ENCODE measurements at places on chromosomes 6 and 20.

- no peak for DNase-seq
Measured at GRCh38 chr20:16241911-16242310, 331.3 kb downstream of the KIF16B start.

- DNase-seq, result no peak
Measured at GRCh38 chr6:81450180-81450579, 302.3 kb downstream of the TENT5A start.

GRCh38 chr6:38110481-38110971, 291.0 kb downstream of the ZFAND3 start:
- DNase-seq, result no peak

GRCh38 chr20:17438436-17439039, 92.6 kb downstream of the BFSP1 start:
- no peak for DNase-seq

- no peak for DNase-seq
Measured at GRCh38 chr20:16451982-16452381, 121.3 kb downstream of the KIF16B start.

- no peak for DNase-seq
Measured at GRCh38 chr6:91181416-91181815, 594.5 kb upstream of the MAP3K7 start.

DNA sequence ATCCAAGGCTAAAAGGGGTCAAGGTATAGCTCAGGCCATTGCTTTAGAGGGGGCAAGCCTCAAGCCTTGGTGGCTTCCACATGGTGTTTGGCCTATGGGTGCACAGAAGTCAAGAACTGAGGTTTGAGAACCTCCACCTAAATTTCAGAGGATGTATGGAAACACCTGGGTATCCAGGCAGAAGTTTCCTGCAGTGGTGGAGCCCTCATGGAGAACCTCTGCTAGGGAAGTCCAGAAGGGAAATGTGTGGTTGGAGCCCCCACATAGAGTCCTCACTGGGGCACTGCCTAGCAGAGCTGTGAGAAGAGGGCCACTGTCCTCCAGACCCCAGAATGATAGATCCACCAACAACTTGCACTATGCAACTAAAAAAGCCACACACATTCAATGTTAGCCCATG, 678.7 kb upstream of the ADGRB3 start:
- DNase-seq, result no peak

DNA sequence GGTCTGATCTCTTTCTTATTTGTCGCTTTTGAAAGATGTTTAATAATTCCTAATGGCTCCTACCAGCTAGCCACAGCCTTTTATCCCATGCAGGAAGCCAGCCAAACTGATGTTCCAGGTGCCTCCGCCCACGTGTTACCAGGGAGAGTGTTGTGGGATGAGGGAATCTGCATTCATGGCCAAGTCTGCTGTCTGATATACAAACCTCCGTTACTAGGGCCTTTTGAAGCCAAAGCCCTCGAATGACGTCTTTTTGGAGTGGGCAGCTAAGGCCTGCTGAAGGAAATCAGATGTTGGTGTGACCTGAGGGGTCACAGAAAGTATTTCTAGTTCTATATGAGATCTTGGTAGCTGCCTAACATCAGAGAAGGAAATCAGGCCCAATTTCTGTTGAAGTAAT, 21.3 kb downstream of the STK35 start:
- DNase-seq, result no peak

DNA sequence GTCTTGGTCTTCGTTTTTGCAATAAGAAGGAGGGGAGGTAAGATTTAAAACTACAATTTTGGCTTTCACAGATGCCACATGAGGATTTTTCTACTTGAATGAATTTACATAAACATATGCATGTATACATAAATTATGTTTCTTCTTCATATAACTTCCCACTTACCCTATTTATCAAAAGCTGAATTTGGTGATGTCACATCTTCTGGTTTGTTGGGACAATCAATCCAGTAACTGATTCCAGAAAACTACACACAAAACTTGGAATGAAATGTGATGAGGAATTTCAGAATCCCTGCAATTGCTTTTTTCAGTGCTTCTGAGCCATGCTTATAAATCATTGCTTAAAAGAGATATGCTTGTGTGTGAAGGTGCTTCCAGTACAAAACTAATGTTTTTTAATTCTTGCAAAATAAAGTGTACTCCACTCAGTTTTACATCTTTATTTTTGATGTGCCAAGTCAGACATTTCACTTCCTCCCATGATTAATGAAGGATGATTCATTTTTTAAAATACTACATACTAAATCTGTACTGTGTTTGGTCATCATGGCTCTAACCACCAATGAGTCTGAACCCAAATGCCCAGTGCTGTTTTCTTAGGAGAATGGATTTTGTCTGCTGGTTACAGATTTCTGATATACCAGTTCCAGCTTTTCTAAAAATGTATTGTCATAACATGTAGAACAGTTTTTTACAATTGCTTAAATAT, 32.1 kb upstream of the RIN2 start:
- DNase-seq, result no peak

DNA sequence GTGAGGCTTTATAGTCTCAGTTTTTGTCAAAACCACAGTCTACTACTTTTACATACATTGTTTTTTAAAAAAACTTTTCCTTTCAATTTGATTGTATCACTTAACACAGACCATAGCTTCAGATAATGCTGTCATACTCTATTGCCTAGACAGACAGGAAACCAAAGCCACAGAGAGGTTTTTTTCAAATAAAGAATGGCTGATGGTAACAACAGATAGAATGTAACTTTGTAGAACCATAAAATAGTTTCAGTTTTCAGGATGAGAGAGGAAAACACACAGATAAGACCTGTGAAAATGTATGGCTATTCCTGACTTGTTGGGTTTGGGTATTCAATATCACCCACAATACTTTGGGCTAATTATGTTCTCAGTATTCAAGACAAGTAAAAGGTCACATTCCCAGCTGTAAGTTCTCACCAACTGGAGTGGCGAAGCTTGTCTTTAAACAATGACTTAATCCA, 94.0 kb downstream of the ADGRG6 start:
- peak; percentile 8 for DNase-seq

GRCh38 chr20:17443131-17443858, 87.9 kb downstream of the BFSP1 start:
- no peak for DNase-seq

GRCh38 chr6:119533603-119534279, 184.2 kb upstream of the MAN1A1 start:
- DNase-seq, result no peak

DNA sequence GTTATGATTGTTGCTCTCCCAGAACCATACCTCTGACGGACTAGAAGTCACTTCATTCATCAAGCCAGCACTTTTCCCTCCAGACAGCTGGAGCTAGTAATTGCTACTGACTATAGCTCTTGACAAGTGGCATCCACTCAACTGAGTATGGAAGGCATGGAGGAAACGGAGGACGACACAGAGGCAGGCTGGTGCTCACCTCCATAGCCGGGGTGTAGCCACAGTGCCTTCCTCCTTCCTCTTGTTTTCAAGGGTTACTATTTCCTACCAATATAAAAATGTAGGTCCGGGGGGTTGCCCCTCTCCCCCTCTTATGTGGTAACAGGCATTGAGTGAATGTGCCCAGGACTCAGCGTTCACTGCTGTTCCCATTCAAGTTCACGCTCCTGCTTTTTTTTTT, 23.5 kb upstream of the FOXC1 start:
- DNase-seq, result no peak

GRCh38 chr6:68296126-68296525, 339.0 kb upstream of the ADGRB3 start:
- no peak for DNase-seq

GRCh38 chr6:148747145-148747470, 278 bp downstream of the UST start:
- no peak for DNase-seq

DNA sequence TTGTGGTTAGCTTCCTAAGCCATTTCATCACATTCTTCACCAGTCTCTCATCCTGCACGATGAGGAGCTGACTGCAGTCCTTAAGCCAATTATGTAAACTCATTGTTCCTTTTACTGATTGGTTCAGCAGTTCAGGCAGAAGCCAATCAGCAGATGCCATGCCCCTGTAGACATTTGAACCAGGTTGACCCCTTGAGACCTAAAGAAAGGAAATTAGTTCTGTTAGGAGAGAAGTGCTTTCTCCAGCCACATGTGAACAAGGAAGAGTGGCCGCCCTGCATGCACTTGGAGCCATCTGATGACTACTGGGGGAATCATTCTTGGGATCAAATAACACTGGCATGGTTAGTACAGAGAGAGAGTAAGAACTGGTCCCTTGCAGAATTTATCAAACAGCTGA, 535.2 kb upstream of the ID4 start:
- DNase-seq, result no peak

DNA sequence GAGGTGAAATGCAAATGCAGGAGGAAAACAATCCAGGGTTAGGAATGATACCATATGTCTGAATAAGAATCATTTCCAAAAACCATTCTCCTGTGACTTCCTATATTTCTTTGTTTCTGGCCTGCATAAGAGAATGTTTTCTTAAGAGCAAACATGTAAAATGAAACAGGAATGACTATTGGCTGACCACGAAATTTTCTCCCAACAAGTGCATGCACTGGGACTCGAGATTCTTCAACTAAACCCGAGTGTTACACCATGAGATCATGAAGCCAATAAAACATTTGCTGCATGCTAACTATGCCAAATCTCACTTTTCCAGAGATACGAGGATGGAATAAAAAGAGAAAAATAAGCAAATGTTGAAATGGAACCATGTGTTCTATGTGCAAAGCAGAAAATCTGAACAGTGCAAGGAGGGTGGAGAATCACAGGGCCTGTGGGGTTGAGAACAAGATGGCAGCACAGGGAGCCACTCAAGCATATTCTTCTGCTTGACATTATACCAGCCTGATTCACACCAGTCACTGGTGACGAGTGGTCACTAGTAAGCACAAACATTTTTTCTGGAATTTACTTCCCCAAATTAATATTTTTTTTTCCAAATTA, 212.2 kb upstream of the FOXA2 start:
- no peak for DNase-seq

DNA sequence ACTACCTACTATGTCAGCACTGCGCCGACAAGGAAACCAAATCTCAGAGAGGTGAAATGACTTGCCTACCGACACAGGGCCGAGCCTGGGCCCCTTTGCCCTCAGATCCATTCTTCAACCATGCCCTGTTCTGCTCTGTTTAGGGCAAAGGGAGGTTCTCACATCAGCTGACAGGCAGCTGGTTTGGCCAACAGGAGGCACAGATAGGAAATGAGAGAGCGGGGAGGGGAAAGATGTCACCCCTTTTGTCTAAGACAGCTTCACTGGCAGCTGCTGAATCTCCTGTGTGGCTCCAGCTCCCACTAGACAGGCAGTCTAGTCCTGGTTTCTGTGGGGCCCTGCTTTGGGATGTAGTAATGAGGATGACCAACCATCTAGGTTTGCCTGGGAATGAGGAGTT, 158.7 kb downstream of the TMEM200A start:
- DNase-seq, result no peak

- no peak for DNase-seq
Measured at GRCh38 chr6:132357120-132357519, 44.2 kb downstream of the MOXD1 start.

GRCh38 chr6:88161940-88162339, 4.2 kb downstream of the CNR1 start:
- no peak for DNase-seq

DNA sequence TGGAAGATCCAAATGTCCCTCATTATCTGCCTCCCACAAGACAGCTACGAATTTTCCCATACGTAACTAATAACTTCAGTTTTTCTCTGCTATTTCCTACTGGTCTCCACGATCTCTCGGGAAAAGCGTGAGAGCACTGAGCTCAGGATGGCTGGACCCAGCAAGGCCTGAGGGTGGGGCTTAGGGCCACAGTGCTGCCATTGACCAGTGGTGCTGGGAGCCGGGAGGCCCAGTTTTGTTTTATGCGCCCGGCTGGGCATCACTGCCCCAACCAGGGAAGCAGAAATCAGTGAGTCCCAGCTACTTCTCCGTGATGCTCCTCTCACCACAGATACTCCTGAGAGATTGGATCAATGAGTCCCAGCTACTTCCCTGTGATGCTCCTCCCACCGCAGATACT, 238.4 kb downstream of the LY86 start:
- DNase-seq, result no peak

DNA sequence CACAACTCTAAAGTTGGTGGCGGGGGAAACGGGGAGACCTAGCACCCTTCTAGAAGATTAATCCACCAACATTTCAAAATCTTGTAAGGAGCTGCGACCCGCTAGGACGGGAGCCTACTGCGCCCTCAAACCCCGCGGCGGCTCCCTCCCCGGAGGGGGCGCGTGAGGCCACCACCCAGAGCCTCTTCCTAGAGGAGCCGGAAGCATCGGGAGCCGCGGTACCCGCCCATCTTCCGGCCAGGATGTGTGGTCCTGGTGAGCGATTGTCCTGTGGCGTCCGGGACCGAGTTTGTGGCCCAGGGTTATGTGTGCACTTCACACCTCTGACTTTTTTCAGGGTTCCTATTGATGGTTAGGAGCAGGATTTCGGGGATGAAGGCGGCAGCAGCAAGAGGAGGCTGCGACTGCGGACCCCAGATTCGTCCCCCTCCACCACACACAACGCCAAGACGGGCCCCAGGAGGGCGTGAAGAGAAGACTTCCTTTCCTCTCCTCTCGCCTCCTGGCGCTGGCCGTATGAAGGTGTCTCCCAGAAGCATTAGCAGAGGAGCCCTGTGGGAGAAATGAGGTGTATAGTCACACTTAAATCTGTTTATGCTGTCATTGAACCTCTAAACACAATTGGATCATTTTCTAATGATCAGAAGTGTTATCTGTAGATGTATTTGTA, 10.7 kb downstream of the ZNF165 start:
- no peak for DNase-seq

- DNase-seq, result no peak
Measured at GRCh38 chr6:37851997-37852524, 32.5 kb downstream of the ZFAND3 start.

- no peak for DNase-seq
Measured at GRCh38 chr6:162621246-162621645, 106.3 kb downstream of the PRKN start.

GRCh38 chr6:168865-169455, 123.3 kb upstream of the DUSP22 start:
- DNase-seq, result no peak

DNA sequence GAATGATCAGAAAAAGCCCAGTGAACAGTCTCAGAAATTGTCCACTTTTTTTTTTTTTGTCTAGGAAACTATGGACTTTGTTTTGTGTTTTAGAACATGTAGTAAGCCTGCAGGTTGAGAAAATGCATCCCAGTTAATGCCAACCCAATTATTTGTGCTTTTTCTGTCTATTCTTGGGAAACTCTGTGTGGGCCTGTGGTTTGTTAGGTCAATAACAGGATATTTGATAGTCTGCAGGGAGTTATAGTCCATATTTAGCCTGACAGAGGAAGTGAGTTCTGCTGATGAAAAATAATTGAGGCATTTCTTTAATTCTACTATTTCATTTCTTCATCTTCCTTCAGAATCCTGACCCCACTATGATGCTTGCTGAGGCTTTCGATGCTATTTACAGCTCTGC, 154.0 kb upstream of the LAMP5 start:
- DNase-seq, result no peak

DNA sequence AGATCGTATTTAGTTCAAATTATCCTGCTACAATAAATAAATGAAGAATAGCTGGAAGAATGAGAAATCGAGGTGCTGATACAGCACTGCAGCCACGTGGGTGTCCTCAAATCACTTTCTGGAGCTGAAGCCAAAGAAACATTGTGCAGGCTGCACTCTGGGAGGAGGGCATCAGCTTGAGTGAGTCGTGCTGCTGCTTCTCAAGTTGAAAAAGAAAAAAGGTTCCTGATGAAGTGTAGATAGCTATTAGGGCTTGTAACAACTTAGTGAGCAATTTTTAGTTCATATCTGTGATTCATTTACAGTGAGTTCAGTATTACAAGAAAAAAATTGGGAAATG, 40.5 kb downstream of the DSE start:
- no peak for DNase-seq

All from GM12864 (cell line).